ENCODE measurements at places on chromosomes 12 and 14. TPM values are rescaled to one million over a fixed set of nuclear protein-coding genes. Genes with fewer than 3 reads are reported as not detected.

DNA sequence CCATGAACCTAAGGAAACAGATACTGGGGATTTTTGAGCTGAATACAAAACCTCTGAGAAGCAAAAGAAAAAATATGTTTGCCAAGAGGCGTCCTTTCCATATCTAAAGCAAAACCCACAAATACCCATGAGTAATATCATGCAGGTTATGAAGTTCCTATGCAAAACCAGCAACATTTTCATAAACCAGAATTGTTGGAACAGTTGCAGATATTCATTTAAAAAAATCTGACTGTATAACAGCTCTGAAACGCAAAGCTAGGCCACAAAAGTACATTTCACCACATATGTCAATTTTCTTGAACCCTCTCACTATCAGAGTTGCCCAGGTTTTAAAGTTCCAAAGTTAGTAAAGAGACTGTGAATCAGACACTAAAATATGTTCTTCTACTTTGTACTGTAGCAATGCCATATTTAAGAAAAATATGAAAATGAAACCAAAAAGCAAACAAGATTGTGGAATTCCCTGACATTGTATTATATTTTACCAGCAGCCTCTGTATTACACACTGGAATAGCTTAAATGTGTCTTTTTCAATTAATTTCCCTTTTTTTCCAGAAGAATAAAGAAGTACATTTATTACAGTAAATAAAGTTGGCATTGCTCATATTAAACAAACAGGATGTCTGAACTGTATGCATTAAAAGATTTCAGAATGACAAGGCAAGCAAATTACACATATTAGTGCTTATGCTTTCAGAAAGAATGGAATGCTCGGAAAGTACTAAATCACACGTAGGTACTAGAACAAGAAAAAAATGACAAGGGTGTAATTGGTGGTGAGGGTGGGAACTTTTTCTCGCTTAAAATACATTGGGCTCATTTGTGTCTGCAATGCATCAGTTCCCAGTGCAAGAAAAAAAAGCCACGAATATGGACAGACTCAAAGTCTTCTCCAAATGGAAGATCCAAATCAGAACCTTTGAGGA, 33.6 kb upstream of the HIF1A start:
- DNase-seq = no peak

DNA sequence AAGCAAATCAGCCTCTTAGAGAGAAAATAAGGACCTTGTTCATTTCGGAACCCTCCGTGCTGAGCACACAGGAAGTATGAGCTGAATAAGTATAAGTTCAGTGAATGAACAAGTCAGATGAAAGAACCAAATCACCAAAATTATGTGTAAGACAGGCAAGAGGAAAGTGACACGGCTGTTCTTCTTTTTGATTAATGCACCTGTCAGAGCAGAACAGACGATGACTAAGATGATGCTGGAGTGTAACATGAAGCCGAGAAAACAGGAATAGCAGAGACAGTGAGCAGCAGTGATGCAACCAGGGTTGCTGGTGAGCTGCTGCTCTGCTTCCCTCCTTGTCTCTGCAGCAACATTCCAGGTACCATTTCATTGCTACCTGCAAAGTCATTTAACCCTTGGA, 861.1 kb downstream of the GALC start:
- DNase-seq = peak; percentile 69

GRCh38 chr14:39228509-39229221, 5.0 kb upstream of the MIA2 start:
- DNase-seq = no peak

DNA sequence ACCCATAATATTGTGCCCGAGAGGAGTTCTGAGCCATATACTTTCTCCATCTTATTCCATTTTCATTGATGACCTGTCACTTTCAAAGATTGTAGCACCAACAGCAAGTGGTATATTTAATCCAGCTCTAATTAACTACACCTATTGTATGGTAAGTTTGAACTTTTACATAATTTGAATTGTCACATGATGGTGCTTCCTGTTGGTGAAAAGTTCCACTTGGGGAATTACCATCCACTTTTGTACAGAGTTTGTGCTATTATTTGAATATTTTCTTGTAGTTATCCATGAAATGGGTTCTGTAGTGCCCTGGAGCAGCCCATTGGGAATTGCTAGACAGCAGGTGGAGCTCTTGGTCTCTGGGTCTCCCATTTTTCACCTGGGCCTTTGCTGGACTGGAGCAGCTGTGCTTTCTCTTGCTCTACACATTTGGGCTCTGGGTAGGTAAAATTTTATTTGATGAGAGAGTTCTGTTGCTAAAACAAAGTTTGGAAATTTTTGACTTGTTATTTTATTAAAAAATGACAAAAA, 3.0 kb downstream of the SMCO3 start:
- DNase-seq = peak; percentile 26

POTEG gene
- total RNA-seq = not detected

GRCh38 chr12:108605000-108605689, 7.3 kb upstream of the TMEM119 start:
- peak; percentile 92 for DNase-seq

HOXC10 gene
- 1.6 TPM for total RNA-seq
